ENCODE measurements at places on chromosomes 16 and 17. TPM values are rescaled to one million over a fixed set of nuclear protein-coding genes. Genes with fewer than 3 reads are reported as not detected.

- no peak for DNase-seq
Observed at GRCh38 chr16:31083981-31084380, 4.8 kb downstream of the PRSS53 start.

Gene TEDC2
- 24.3 TPM for total RNA-seq

Gene TRPV3
- total RNA-seq: 0.77 TPM

DNA sequence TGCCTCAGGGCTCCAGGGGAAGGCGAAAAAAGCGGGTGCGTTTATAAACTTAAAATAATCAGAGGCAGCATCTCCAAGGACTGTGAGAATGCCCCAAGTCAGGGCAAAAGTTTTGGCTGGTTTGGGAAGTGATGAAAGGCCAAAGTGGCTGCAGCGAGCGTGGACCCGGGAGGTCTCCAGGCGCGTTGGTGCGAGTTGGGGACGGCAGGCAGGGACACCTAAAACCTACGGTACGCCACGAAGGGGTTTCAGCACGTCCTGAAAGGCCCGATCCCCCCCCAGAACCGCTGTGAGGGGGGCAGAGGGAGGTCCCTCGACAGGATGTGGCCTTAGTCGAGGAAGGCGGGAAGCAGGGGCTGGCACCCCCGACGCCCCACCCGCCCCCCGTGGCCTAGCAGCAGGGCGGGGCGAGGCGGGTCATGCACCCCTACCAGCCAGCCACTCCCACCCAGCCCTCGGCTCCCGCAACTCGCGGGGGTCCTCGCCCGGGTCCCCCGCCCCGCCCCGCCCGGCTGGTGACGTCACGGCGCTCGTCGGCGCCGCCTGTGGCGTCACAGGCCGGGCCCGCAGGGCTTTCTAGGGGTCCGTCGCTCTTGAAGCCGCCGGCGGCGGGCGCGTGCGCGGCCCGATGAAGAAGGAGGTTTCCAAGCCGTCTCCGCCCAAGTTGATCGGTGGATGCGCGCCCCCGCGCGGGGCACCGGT is at the start of gene MYCBPAP:
Gene MYCBPAP (plus strand): TSS at position 569 of the 702 bp plus-strand sequence. CDS start 236 bp downstream, outside the sequence.
- DNase-seq: peak; percentile 90

Gene TSNAXIP1
- total RNA-seq: 0.77 TPM

Gene NPIPA8
- not detected for total RNA-seq

GRCh38 chr16:23673971-23674614 is 4.6 kb upstream of the PLK1 start:
- no peak for DNase-seq

DNA sequence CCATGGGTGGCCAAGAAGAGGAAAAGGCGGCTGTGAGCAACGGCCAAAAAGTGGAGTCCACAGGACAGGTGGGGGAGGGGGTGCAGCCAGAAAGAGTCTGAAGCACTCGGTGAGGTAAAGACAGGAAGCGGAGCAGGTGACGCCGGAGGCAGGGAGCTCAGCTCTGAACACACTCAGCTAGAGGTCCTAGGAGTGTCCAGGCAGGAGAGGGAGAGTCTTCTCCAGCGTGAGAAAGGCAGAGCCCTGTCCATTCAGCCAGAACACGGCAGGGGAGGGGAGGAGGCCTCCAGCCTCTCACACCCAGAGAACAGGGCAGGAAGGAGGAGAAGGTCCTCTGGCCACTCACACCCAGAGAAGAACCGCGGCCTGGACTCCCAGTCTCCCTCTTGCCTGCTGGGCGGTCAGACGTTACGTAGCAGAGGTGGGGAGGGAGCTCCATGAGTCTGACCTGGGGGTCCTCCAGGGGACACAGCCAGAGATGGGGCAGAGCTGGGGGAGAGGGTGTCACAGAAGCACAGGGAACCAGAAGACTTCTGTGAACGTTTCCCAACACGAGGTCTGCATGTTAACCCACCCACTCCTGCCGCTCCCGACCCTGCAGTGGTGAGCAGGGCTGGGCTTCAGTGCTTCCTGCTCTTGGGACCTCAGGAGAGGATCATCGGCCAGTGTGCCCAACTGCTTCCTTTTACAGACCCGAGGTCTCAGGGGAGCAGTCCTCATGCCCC is 89.2 kb downstream of the ABR start:
- DNase-seq: no peak

GRCh38 chr17:81115749-81116464 is 49.4 kb upstream of the PVALEF start:
- DNase-seq: no peak

- DNase-seq: no peak
Observed at GRCh38 chr17:29677824-29678223, 55.1 kb upstream of the CORO6 start.

Gene ATP1B2
- total RNA-seq: 0.26 TPM

GRCh38 chr17:32555611-32556310 is 69.0 kb downstream of the CDK5R1 start:
- DNase-seq: no peak

Gene SYT17
- total RNA-seq: not detected

Measured in activated CD4-positive, alpha-beta memory T cell treated with anti-CD3 and anti-CD28 coated beads for 36 hours (primary cell).